ENCODE measurements at places on chromosomes 5 and 9. TPM values are rescaled to one million over a fixed set of nuclear protein-coding genes. Genes with fewer than 3 reads are reported as not detected.

ZNF366 gene
- total RNA-seq, result not detected

DNA sequence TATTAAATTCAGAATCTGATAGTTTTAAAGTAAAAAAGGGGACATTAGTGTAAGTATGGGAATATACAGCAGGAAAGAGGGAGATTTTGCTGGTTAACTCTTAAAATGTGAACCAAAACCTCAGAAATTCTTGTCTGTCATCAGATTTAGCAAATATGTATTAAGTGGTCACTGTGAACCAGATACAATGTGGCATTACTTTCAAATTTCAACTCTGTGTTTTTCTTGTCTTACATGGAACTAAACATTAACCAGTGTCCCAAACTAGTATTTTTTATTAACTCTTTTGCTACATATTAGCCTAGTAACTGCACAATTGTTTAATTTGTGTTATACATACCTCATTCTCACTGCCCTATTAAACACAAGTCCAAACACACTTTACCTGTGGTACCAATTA is 259.9 kb upstream of the RASA1 start:
- DNase-seq, result no peak

SHISAL2B gene
- total RNA-seq, result not detected

BTNL3 gene
- not detected for total RNA-seq

GRCh38 chr5:122236270-122237040 is 75.6 kb upstream of the SNCAIP start:
- DNase-seq, result no peak

GRCh38 chr5:142024771-142025304 is 12.0 kb upstream of the GNPDA1 start:
- no peak for DNase-seq

CTSL gene
- total RNA-seq, result 80.9 TPM

All from epithelial cell of proximal tubule (primary cell).